ENCODE measurements at places on chromosomes 1 and 21.

- no peak for DNase-seq
Measured at GRCh38 chr21:46421191-46421750, 37.4 kb upstream of the DIP2A start.

DNA sequence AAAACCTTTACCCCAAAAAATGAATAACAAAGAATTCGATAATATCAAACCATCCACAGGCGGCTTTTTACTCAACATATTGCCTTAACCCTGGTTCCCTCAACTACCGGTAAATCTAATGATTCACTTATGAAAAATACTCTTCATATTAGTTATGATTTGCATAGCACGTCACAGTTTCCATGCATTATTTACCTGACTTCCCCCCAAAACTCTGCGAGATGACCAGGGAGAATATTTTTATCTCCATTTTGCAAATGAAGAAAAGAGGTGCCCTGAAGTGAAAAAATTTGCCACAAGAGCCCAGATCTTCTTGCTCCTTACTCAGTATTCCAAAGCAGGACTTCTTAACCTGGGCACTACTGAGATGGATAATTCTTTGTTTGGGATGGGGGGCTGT is 2.9 kb downstream of the JAK1 start:
- no peak for DNase-seq

- DNase-seq = no peak
Measured at GRCh38 chr1:1541956-1542765, 1.7 kb upstream of the TMEM240 start.

- no peak for DNase-seq
Measured at GRCh38 chr1:208432346-208432745, 188.2 kb upstream of the PLXNA2 start.

DNA sequence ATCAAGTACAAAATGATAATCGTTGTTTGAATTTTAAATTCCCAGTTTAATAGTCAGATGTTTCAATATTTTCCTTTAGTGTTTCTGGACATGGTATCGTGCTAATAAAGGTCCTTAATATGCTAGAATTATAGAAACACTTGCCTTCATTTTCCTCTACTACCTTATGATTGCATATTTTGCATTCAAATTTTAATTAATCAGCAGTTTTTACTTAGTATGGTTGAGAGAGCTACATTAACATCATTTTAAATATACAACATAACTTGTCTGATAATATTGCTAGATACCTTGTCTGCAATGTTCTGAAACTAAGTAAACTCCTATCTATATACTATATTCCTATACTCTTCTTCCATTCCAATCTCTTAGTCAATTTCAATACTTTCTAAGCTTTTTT is 66.3 kb downstream of the USH2A start:
- DNase-seq = no peak

DNA sequence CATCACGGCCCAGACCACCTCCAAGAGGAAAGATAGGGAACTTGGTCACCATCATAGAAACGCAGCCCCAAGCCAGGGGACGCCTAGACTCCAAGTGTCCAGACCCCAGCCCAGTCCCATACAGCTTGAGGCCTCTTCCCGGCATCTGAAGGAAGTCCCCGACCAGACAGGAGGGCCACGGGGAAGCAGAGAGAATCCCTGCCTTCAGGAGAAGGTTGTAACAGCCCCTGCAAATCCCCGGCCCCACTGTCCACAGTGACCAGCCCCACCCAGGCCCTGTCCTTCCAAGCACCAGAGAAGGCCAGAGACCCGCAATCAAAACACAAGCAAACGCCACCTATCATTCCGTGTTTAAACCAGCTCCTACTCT is 1.7 kb downstream of the SLC19A1 start:
- DNase-seq = no peak

GRCh38 chr1:88744142-88744541 is 60.1 kb downstream of the PKN2 start:
- DNase-seq = no peak

DNA sequence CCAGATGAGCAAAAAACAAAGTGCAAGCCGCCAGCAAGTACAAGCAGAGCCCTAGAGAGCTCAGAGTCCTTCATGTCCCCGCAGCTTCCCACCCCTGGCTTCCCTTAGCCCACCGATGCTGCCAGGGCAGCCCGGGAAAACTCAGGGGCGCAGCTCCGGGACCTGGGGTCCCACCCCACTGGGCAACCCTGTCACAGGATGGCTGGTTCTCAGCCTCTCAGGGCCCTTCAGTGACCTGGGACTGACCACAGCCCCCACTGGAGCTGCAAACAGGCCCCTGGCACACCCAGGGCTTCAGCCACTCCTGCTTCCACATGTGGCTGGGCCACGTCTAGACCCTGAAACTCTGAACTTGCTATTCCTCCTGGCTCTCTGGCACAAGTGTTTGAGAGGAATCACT is 49.5 kb downstream of the CHD5 start:
- DNase-seq = no peak

DNA sequence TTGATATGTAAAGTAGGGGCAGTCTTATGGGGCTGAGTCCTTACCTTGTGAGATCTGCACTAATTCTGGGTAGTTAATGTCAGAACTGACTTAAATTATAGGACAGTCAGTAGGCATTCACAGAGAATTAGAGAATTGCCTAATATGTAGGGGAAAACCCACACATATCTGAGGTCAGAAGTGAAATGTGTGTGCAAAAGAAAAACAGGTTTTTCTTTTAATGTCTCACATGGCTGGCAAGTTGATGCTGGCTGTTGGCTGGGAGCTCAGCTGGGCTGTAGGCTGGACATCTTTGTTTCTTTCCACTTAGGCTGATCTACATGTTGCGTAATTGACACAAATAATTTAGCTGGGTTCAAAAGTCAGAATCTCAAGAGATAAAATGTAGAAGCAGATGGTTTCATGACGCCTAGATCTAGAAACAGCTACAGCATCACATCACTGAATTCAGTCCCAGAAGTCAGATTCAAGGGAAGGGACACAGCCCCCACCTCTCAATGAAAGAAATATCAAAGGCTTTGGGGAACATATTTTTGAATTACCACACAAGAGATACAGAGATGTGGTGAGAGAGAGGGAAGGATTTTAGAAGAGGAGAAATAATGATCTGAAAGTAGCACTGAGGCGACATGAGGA is 98.9 kb downstream of the TNFSF18 start:
- no peak for DNase-seq

- DNase-seq = no peak
Measured at GRCh38 chr1:29703596-29704370, 467.5 kb downstream of the PTPRU start.

GRCh38 chr1:14100919-14101318 is 400.9 kb downstream of the PRDM2 start:
- no peak for DNase-seq

- no peak for DNase-seq
Measured at GRCh38 chr1:50084389-50084788, 24.3 kb upstream of the ELAVL4 start.

- DNase-seq = no peak
Measured at GRCh38 chr1:209657140-209657879, 5.1 kb upstream of the LAMB3 start.

GRCh38 chr1:29642519-29642918 is 406.2 kb downstream of the PTPRU start:
- DNase-seq = no peak

DNA sequence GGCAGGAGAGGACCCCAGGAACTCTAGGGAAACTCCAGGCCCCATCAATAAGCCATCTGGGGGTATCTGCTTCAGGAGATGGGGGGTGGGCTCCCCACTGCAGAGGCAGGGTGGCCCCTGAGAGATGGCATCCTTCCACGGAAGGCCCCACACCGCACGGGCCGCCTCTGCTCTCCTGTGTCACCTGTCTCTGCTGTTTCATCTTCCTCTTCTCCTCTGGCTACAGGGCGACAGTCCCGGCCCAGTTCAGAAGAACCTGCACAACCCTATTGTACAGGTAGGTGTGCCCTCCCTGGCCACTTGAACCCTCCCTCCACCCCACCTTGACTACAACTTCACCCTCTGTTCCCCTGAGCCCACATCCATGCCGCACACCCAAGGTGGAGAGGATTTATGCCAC is 90.2 kb upstream of the TMEM51 start:
- no peak for DNase-seq

- DNase-seq = peak; percentile 49
Measured at GRCh38 chr1:46442317-46443161, 47.1 kb upstream of the DMBX1 start.

- no peak for DNase-seq
Measured at GRCh38 chr1:93692451-93692861, 10.8 kb upstream of the BCAR3 start.

- no peak for DNase-seq
Measured at GRCh38 chr1:214857716-214858115, 224.8 kb upstream of the KCNK2 start.

DNA sequence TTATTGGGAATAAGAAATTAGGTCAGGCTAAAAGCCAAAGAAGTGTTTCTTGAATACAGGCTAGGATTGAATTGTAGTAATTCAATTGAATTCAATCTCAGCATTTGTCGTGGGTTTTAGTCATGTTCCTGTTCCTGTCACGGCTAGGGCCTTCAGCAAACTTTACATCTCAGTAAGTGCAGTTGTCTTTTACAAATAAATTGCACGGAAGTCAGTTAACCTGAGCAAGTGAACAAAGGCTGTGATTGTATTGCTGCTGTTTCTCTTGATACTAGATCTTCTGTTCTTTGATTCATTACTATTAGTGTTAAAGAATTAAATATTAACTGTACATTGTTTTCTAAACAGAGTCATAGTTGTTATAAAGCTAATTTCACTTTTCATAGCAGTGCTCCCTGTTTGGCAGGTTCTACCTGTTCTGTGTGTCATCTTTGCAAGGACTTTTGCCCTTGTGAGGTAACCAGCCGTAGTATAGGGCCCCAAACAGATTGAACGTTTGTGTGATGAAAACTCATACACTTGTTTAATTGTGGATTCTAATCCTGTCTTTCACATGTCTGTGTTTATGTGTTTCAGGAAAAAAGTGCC is 164.4 kb downstream of the EDEM3 start:
- DNase-seq = no peak

DNA sequence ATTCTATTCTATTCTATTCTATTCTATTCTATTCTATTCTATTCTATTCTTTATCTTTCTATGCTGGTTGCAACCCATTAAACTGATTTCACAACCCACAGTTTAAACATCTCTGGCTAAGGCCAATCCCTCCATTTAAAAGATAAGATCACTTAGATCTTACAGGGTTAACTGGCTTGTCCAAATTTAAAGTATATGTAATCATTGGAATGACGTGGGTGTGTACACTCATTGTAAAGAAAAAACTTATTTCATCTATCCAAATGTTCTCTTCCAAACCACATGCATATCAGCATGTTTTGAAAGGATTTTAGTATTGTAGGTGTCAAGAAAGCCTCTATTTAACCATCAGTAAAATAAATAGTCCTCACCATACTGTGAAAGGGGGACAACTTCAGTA is 299.6 kb upstream of the RUNX1 start:
- no peak for DNase-seq

- no peak for DNase-seq
Measured at GRCh38 chr1:30732277-30732996, 9.1 kb upstream of the MATN1 start.

GRCh38 chr1:31216016-31216415 is 23.7 kb downstream of the NKAIN1 start:
- no peak for DNase-seq

DNA sequence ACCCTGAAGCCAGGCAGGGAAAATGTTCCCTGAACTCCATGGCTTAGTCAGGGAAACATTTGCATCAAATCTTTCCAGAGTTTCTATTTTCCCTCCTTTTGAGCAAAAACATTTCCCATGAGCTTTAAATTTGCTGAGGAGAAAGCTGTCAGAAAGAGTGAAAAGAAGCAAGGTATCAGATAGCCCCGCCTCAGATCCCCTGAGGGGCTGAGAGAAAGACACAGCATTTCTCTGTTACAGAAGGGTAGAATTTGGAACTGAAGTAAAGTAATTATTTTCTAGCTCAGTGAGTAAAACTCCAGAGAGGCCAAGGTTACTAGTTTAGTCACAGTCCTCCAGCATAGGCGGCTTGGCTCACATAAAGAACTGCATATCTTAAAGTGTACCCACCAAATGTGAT is 10.6 kb downstream of the FMO1 start:
- no peak for DNase-seq

- no peak for DNase-seq
Measured at GRCh38 chr1:50048791-50049190, 25.0 kb upstream of the AGBL4 start.

DNA sequence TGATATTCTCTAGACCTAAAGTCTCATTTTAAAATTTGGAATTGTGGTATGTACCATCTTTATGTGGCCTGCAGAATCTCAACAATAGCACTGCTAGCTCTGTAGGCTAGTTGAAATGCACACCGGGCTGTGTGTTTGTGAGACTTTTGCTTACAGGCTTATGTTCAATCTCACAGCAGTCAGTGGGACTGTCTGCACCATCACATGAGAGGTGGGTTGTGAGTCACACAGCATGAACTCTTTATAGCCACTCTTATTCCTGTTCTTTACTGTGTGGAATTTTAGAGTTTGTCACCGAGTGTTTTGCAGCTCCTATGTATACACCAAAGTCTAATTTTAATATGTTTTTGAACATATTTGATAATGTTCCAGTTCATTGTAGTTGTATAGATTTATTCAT is 74.6 kb downstream of the RASAL2 start:
- DNase-seq = no peak

GRCh38 chr1:55447488-55447887 is 232.3 kb upstream of the USP24 start:
- DNase-seq = no peak

- DNase-seq = no peak
Measured at GRCh38 chr1:61447106-61447967, 277.6 kb downstream of the TM2D1 start.

GRCh38 chr1:204103431-204103741 is 30.5 kb downstream of the SOX13 start:
- no peak for DNase-seq

DNA sequence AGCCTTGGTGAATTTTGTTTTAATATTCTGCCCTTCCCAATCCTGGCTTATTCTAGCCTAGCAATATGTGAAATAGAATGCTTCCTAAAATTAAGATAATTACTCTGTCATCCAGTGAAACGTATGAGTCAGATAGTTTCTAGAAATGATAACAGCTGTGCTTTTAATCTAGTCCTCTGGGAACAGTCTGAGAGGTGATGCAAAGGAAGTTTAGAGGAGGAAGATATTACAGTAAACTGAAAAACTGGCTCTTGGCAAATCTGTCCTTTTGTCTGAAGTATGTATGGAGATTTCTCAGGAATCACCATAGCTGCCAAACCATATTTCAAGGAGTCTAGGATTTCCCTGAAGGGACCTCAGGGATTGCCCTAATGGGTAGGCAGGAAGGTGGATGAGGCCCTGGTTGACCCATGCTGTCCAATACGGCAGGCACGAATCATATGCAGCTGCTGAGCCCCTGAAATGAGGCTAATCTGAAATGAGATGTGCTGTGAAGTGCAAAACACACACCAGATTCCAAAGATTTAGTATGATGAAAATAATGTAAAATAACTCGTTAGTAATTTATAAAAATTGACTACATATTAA is 70.8 kb upstream of the LBR start:
- no peak for DNase-seq

DNA sequence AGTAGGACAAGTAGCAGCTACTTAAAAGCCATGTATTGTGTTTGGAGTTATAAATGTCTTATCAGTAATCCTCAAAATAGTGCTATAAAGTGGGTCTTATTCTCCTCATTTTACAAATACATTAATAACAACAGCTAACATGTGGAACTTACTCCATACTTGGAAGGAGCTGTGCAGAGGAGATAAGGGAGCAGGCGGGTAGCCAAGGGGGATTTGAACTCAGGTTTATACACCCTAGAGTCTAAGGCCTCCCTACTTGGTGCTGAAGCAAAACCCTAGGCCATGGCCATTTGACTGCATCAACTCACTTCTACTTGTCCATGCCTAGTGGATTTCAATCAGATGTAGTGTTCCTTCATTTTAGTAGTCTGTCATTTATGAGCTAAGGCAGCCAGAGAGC is 72.1 kb downstream of the LMO4 start:
- no peak for DNase-seq

GRCh38 chr1:37922767-37923550 is 23.9 kb downstream of the INPP5B start:
- no peak for DNase-seq

All from central memory CD4-positive, alpha-beta T cell (primary cell).